ENCODE measurements at places on chromosomes 4 and X. TPM values are rescaled to one million over a fixed set of nuclear protein-coding genes. Genes with fewer than 3 reads are reported as not detected.

CXCL5 gene
- not detected for total RNA-seq

- no peak for DNase-seq
Observed at GRCh38 chr4:105014635-105015034, 132.0 kb upstream of the TET2 start.

KLHL5 gene
- total RNA-seq, result 14.1 TPM

DNA sequence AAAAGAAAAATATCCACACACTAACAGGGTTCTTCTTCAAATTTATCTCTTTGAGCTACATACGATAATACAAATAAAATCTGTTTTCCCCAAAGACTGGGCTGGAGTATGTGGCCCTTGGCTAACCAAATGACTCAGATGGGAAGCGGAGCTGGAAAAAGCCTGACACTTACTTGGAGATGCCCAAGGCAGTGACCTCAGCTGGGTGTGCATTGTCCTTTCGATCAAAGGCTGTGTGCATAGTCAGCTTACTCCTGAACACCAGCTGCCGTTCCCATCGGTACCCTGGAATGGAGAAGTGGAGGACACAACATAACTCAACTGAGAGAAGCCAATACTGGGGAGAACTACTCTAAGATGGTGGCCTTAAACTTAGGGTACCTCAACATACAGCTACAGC, 95.1 kb downstream of the CDS1 start:
- DNase-seq, result no peak

GRCh38 chrX:13283512-13283911, 36.3 kb downstream of the ATXN3L start:
- no peak for DNase-seq

DNA sequence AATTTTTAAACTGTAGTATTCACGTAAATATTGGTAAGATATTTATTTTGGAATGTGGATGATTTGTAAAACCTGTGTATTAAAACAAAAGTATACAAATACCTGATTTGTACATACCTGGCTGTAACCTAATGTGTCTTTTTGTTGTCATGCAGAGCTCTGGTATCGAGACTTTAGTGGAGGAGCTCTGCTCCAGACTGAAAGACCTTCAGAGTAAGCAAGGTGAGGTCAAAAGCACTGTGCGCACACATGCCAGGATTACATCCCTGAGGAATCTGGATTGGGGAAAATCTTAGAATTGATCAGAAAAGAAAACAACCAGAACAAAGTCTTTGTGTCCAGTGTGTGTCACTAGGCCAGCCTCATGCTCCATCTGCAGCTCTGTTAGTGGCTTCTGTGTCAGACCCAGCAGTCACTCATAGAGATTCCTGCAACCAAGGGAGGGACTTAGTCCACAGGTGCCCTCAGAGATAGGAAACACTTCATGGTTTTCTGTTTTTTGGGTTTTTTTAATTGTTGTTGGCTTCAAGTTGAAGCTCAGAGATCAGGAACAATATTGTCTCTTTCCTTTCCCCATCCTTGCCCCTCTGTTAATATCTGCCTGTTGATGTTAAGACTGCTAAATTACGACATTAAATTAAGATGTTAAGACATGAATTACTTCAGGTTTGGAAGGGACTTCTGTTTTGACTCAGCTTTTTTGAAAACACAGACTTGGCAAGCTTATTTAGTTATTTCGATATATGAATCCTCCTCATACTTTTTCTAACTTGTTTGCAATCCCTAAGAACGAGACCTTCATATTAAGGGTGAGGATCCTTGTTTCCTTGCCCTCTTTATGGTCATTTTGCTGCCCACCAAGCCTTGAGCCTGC, 52.4 kb upstream of the TBC1D14 start:
- no peak for DNase-seq

TMEM150C gene
- not detected for total RNA-seq

DNA sequence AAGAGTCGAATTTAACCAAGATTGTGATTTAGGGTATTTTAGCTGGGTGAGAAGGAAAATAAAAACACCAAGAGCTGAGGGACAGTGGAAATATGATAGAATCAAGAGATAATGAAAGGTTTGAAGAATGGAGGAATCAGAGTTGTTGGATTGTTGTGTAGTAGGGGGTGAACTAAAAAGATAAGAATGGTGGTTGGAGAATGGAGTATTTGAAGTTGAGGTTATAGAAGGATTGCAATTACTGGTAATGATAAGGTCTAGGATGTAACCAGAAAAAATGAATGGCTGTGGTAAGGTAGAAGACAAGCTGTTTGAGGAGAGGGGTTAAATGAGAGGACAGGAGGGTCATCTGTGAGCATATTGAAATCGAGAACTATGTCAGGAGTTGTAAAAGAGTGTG, 4.5 kb downstream of the ABCE1 start:
- DNase-seq, result no peak

DNA sequence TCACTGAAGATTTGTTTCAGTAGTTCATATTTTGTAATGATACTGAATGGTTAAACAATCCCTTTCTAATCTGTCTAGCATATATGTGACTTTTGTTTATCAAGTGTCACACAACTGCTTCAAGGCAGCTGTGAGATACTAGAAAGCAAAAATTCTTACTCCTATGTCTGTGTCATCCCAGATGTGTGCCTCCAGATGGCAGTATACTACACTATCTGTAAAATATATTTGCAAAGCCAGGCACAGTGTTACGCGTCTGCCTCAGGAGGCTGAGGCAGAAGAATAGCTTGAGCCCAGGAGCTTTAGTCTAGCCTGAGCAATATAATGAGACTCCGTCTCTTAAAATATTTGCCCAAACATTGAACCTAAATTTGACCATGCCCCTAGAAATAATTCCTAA, 4.0 kb downstream of the NUDT10 start:
- peak; percentile 22 for DNase-seq

NAA10 gene
- total RNA-seq, result 72.1 TPM

- DNase-seq, result no peak
Observed at GRCh38 chr4:56611501-56611900, 69.6 kb downstream of the HOPX start.

HPSE gene
- total RNA-seq, result 5.3 TPM

DNA sequence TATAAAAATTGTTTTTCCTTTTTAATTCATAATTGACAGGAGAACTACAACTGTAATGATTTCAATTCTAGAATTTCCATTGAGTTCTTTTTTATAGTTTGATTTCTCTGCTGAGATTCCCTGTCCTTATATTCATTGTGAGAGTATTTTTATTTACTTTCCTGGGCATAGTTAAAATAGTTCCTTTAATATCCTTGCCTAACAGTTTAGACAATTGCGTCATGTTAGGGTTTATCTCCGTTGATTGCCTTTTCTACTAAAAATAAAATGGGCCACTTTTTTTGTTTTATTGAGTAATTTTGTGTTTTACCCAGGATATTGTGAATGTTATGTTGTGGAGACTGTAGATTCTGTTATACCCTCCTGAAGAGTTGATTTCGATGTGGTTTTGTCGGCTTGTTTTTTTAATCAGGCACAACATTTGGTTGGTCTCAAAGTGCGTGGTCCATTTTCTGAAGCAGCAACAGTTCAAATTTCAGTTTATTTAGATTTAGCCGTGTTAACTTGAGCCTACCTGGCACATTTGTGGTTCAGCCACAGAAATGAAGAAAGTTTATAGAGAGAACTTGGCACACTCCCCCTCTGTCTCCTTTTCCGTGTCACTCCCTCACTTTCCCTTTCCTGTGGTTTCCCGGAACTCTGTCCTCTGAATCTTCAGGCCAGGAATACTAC, 16.0 kb upstream of the PRRG1 start:
- no peak for DNase-seq

COX18 gene
- total RNA-seq, result 18.0 TPM

- DNase-seq, result no peak
Observed at GRCh38 chr4:7647600-7648543, 213.1 kb upstream of the PSAPL1 start.

- no peak for DNase-seq
Observed at GRCh38 chrX:103475381-103475780, 43.9 kb downstream of the RAB40A start.

DNA sequence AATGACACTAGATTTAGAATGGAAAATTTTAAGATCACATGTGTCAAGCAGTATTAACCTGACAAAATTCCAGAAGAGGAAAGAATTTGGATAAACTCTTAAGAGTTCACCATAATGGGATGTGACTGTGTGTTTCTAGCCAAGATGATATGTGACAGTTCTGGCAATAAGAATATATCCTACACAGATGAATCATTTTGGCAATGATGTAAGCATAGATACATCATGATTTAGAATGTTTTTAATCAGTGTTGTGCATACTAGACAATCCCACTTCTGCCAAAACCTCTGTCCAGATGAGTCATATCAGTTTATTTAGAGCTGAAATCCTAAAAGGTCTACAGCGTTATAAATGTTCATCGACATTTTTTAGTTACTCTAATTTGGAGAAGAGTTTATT, 48.8 kb downstream of the PTCHD1 start:
- no peak for DNase-seq

DNA sequence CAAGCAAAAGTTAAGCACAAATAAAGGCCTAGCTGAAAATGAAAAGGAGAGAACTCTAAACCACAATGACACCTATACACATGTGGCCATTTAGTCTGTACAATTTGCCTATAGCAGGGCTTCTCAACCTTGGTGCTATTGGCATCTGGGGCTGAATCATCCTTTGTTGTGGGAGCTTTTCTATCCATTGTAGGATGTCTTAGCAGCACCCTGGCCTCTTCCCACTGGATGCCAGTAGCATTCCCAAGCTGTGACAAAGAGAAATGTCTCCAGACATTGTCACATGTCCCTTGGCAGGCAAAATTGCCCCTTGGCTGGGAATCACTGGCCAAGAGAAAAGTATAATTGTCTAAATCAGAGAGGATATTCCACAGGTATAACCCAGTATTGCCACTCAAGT, 13.5 kb upstream of the PRPS2 start:
- no peak for DNase-seq

- DNase-seq, result no peak
Observed at GRCh38 chr4:175048906-175049305, 130.7 kb downstream of the ADAM29 start.

- DNase-seq, result no peak
Observed at GRCh38 chr4:130486186-130486585, 1390.2 kb downstream of the C4orf33 start.

GRCh38 chr4:82898322-82899243, 2.0 kb upstream of the THAP9 start:
- DNase-seq, result no peak

SPATA18 gene
- 0.44 TPM for total RNA-seq

DNA sequence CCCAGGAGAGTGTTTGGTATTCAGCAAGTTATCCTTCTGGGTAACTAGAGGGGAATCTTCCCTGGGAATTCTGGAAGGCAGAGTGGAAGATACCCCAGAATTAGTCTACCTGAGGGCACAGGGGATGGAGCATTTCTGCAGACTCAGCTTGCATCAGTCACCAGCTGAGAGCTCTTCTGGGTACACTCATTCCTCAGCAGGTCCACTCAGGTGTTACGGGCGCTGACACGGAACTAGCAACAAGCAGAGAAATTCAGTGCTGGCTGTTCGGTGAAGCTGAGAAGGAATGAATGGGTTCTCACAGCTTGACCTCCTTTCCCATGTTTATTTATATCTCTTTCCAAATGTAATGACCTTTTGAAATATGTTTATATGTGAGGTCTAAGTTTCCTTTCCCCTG, 106.0 kb upstream of the PNPLA4 start:
- no peak for DNase-seq

- no peak for DNase-seq
Observed at GRCh38 chrX:71606536-71607216, 11.6 kb downstream of the CXCR3 start.

- no peak for DNase-seq
Observed at GRCh38 chr4:170111546-170111945, 21.8 kb upstream of the AADAT start.

DNA sequence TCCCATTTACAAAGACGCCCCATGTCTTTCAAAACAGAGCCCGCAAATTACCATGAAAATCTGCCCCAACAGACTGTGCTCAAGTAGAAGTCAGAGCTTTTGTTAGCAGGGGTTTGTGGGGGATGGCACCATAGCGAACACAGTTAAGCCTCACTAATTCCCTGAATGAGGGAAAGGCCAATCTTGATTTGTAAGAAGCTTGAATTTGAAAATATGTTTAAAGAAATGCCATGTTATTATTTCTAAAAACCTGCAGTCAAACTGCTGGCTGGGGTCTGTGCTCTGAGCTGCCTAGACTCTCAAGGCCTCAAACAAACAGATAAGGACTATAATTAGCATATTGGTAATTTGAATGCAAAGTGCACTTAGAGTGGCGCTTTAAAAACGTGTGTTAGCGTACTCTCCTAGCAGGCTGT, 9.4 kb upstream of the PAK3 start:
- DNase-seq, result no peak

GRCh38 chr4:120314969-120315368, 248.3 kb upstream of the MAD2L1 start:
- DNase-seq, result no peak

DNA sequence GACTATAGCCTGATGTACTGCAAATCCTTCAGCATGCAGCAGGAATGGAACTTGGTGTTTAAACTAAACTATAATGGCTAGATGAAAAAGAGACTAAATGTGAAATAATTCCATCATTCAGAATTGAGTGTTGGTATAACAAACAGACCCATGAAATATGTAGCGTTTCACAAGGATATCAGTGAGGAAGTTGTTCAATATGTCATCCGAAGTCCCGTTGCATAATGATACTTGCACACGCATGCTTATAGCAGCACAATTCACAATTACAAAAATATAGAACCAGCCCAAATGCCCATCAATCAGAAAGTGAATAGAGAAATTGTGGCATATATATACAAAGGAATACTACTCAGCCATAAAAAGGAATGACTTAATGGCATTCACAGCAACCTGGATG, 20.4 kb downstream of the MECP2 start:
- no peak for DNase-seq

HSFX1 gene
- total RNA-seq, result 0.62 TPM

DNA sequence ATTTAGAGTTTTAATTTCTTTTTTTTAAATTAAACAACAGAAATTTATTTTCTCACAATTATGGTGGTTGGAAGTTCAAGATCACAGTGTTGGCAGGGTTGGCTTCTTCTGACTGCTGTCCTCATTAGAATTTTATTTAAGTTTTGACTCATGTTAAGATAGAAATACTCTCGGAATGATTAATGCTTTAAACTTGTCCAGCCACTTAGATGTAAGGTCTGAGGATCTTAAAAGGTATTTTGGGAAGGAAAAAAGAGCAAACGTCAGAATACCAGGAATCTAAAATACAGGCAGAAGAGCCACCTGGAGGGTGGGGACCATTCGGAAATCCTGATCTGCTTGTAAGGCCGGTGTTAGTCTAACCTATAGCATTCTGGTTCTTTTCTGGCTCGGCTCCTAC, 423.0 kb upstream of the MAGEB2 start:
- no peak for DNase-seq

All from naive thymus-derived CD8-positive, alpha-beta T cell (primary cell).